ENCODE measurements at places on chromosomes 7 and 10.

GRCh38 chr10:124665091-124665490 lies 79.1 kb downstream of the FAM53B start:
- DNase-seq = no peak

DNA sequence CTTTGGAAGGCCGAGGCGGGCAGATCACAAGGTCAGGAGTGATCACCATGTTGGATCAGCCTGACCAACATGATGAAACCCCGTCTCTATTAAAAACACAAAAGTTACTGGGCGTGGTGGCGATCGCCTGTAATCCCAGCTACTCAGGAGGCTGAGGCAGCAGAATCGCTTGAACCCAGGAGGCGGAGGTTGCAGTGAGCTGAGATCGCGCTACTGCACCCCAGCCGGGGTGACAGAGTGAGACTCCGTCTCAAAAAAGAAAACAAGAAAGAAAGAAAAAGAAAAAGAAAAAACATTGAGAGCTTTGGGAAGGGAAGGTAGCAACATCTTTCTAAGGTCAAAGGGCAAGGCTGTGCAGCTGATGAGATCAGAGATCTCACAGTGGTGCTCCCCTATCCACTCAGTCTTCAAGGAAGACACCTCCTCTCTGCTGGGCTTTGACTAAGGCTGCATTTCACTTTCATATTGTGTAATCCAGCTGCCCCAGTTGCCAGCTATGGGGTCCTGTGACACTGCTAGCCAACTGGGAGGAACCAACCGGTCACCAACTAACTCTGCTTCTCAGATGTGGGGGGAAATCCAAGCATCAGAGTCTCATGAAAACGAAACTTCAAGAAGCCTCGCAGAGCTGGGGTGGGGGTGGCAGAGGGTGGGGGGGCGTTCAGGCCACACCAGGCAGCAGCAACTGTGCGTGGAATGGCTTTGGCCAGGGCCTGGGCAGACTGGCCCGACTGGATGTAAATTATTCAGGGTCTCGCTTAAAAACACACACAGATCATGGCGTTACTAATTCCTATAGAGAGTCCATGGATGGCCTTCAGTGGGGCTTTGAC lies 1.5 kb downstream of the IL15RA start:
- DNase-seq = peak; percentile 31

DNA sequence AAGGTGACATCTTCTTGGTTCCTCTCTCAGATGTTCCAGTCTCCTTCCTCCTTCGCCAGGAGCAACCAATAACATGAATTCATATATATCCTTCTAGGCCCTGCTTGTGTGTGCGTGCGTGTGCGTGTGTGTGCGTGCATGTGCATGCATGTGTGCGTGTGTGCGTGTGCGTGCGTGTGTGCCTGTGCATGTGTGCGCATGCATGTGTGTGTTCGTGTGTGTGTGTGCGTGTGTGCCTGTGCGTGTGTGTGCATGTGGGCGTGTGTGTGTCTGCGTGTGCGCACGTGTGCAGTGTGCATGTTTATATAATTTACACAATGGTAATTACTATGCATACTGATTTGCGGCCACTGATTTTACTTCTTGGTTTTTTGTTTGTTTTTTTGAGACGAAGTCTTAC lies 43.9 kb upstream of the PTF1A start:
- no peak for DNase-seq

GRCh38 chr10:113245286-113245685 lies 295.2 kb downstream of the TCF7L2 start:
- DNase-seq = no peak

GRCh38 chr10:79381804-79382221 lies 34.5 kb downstream of the PPIF start:
- no peak for DNase-seq

DNA sequence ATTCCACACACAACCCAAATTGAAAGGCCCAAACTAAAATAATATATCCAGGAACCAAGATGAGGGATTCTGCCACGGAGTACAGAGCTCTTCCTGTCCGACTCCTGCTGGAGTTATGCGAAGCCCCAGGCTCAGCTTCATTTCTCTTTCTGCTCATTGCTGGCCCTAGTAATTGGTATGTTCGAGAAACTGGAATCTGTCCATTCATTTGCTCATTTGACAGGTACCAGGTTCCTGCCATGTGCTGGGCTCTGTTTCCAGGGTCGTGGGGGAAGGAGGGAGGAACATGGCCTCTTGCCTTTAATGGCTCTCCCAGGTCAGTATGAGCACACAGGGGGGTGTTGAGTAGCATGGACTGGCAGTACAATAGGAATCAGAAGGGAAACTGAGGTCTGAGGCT lies 179.2 kb upstream of the SHH start:
- DNase-seq = no peak

Measured in putamen (tissue), 1 donor.